ENCODE measurements at places on chromosomes 11 and 22.

DNA sequence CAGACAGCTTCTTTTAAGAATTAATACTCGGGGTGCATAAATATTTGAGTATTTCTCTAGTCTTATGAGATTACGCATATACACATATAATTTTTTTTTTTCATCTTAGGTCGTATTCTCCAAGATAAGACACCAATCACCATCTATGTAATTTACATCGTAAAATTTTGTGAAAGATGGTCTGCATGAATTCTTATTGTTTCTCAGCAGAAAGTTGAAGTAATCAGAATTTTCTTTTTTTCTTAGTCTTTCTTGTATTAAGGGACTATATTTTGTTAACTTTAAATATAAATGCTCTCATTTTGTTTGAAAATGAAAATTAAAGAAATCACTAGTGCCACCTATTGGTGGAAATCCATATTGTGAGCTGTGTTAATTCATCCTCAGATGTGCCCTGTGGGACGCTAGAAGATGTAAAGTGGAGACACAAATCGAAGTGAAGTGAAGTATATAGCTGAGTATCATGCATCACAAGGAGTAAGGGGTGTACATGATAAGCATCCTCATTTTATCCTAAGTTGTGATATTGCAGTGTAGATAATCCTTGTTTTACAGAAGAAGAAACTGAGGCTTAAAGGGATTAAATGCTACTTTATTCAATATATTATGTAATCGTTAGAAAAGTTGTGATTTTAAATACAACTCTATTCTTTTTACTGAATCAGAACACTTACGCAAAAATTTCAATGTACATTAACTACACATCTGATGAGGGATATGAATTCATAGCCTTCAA is 2084.3 kb downstream of the LRRC4C start:
- DNase-seq = no peak

- DNase-seq = no peak
Observed at GRCh38 chr11:117621226-117621625, 175.8 kb downstream of the DSCAML1 start.

GRCh38 chr11:65983589-65983987 is 18.4 kb downstream of the EIF1AD start:
- no peak for DNase-seq

- DNase-seq = no peak
Observed at GRCh38 chr11:27174021-27174420, 133.4 kb downstream of the BBOX1 start.

DNA sequence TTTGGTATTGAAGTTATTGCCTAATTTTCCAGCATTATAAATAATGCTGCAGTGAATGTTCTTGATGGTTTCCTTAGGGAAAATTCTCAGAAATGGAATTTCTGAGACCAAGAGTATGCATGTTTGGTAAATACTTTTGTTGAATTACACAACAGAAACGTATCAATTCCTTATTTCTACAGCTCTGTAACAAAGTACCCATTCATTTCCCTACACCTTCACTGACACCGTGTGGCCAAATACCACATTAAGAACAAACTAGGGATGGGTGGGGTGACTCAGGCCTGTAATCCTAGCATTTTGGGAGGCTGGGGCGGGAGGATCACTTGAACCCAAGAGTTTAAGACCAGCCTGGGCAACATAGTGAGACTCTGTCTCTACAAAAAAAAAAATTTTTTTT is 21.8 kb downstream of the MCAM start:
- DNase-seq = no peak

DNA sequence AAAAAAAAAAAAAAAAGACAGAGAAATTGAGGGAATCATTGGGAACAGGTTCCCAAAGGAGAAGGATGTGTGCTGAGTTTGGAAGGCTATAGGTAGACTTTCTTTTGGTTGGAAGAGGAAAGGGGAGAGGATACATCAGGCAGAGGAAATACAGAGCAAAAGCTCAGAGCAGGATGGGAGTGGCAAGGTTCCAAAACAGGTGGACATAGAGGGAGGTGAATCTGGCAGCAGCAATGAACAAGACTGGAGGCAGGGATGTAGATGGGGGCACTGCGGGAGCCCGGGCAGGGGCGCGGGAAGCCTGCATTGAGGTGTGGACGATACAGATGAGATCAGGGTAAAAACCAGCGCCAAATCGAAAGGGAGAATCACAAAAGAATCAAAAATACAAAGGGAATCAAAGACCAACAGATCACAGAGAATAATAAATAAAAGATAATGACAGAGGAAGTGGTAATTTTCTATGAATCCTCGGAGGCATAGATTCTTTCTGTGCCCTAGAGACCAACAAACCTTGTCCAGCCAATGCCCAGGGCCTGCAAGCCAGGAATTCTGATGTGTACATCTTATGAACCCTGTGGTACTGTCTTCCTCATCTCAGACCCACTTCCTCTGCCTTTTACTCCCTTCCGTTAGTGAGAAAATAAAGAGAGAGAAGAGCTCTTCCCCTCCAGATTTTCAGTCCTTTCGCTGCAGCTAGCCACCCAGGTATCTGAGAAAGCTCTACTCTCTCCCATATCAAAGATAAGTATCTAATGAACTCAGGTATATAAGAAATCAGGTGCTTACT is 70.3 kb downstream of the SLC1A2 start:
- DNase-seq = no peak

- no peak for DNase-seq
Observed at GRCh38 chr22:22759889-22760546, 115.6 kb downstream of the GGTLC2 start.

GRCh38 chr11:123694551-123694950 is 40.1 kb upstream of the SCN3B start:
- DNase-seq = no peak

GRCh38 chr11:2685566-2686359 is 14.0 kb downstream of the KCNQ1OT1 start:
- no peak for DNase-seq

DNA sequence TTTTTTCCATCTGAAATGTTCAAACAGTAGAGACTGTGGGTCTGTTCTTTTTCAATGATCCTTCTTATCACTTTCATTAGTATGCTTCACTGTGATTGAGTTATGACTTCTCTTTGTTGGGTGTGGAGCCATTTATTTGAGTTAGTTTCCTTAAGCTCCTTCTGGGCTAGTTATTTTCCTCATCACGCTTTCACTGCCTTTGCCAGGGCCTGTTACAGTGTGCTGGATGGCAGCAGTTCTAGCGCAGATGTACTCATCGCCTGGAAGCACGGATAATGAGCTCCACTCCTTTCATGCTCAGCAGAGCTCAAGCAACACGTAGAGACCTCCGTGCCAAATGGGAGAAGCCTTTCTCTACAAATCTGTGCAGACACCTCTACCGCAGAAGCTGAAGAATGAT is 7.0 kb upstream of the ARHGAP42 start:
- no peak for DNase-seq

DNA sequence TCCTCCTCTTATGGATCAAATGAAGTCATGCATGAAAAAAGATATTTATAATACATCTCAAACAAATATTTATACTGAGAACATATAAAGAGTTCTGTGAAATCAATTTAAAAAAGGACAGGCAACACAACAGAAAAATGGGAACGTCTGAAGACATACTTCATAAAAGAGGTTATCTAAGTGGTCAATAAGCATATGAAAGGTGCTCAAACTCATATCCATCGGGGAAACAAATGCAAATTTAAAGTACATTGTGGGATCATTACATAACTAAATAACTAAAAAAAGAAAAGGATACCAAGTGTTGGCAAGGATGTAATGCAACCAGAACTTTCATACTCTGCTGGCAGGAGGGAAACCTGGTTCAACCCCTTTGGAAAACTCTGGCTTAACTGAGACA is 22.3 kb downstream of the TPST2 start:
- DNase-seq = no peak

DNA sequence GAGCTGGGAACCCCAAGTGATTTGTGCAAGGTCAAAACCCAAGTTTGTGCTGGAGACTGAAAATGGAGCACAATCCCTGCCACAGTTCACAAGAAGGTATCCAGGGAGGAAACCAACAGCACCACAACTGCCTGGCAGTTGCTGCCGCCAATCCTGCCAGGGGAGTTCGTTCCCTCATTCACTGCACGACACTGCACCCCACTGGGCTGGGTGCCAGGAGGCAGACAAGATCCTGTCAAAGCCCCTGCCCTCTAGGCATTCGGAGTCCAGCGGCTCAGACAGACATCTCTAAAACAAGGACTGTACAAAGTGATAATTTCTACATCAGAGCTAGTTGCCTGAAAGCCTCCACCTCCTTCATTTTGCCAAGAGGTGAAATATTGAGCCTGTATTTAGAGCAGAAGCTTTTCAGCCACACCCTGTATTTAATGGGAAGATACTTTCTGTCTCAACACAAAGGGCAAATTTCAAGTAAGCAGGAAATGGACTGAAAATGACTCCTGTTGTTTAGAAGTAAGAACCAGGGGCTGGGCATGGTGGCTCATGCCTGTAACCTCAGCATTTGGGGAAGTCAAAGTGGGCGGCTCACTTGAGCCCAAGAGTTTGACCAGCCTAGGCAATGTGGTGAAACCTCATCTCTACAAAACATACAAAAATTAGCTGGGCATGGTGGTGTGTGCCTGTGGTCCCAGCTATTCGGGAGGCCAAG is 277.4 kb upstream of the NARS2 start:
- DNase-seq = no peak

DNA sequence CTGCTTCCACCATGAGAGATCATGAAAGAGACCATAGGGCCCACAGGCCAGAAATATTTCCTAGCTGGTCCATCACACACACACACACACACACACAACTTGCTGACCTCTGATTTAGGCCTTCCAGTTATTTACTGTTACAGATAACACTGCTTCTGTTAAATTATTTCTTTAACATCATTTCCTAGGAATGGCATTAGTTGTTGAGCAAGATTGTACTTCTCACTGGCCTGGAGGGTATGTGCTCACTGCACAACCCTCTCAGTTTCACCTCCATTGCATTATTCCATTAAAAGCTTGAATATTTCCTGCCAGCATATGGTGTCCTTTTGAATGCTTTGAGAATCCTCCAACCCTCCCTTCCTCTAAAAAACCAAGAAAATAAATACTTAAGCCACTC is 104.4 kb downstream of the MICAL2 start:
- DNase-seq = no peak

DNA sequence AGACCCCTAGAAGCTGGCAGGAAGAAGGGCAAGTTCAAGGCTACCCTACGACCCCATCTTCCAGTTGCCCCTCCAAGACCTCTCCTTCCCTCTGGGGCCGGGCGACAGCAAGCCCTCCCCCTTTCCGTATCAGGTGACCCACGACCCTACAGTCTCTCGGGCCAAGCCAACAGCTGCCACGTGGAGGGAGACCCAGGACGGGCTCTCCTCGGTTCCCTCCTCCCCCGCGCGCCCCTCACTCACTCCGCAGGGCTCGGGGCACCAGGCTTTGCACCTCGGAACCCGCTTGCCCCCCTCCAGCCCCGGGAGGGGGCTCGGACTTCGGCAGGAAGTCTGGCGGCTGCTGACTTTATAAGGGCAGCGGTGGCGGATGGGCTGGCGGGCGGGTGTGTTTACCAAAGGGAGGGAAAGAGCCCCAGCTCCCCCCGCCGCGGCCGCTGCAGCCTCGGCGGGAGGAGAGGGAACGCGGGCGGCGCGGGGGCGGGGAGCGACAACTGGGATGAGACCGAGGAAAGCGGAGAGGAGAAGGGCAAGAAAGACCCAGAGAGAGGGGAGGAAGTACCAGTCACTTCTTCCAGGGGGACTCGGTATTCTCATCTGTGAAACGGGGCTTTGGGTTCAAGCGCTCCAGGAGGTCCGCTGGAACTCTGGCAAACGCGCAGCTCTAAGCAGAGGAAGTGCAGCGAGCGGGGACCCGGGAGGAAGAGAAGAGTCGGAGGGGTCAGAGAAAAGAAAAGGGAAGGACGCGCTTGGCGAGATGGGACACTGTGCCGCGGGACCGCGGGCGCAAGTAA is 767 bp downstream of the SLC43A1 start:
- no peak for DNase-seq

- no peak for DNase-seq
Observed at GRCh38 chr11:57605028-57605420, 7.5 kb downstream of the SERPING1 start.

DNA sequence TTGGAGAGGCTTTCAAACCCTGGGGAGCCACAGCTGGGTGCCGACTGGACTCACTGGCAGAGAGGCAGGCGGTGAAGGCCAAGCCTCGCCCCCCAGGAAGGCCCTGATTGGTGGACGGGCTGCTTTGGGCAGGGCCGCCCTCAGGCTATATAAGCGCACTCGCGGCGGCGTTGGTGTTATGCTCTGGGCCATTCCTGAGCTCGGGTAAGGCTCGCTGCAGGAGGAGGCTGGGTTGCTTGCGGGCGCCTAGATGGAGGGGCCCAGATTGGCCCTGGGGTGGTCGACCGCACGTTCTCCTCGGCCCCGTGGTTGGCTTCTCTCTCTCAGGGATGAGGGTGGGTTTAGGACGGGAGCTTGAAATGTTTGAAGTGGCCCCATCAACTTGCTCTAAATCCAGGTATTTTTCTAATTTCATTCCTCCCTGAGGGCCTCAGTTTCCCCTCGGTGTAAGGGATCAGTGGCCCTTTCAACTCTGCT is at the start of gene SPDYC:
SPDYC (plus strand) TSS at position 176 of the 477 bp plus-strand sequence. CDS start 1,125 bp downstream, outside the sequence.
- no peak for DNase-seq

DNA sequence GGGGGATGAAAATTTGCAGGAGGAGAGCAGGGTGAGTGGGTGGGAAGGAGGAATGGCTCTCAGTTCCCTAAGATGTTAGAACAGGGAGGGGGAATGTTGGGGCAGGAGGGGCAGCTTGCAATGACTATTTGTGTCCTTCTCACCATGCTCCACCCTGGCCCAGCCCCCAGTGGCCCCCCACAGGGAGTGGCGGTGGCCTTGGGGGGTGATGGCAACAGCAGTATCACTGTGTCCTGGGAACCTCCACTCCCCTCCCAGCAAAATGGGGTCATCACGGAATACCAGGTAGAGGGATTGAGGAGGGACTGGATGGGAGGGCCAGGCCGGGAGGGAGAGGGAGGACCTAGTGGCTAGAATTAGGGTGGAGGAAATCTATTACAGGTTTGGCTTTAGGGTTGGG is 10.2 kb downstream of the ROBO3 start:
- DNase-seq = no peak

DNA sequence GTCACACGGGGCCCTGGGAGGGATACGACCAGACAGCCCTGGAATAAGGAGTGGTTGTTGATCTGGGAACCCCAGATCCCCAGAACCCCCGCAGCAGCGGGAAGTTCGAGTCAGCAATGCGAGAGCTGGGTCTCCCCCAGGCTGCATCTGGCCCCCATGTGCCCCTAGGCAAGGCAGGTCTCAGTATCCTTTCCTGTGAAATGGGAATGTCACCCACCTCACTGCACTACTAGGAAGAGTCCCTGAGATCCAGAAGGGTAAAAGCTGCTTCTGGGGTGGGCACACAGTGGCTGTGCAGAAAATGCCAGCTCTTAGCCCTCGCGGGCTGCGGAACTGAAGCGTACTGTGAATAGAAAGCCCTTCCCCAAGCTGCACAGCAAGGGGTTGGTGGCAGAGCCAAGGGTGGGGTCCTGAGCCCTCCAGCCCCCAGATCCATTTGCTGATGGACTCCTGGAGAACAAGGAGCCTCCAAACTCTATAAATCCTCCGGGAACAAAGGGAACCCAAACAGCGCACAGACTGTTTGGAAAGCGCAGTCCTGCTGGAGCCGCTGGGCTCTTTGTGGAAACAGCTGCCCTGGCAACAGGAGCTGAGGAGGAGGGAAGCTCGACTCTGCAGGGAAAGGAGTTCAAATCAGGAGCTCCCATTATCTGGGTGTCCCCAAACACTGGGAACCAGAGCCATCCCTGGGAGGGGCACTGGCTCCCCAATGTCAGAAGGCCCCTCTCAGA is 68.2 kb upstream of the SHISAL1 start:
- no peak for DNase-seq

Measured in kidney epithelial cell (primary cell).